GM12878 (cell line): ENCODE measurements at places on chromosomes 4 and X. TPM values are rescaled to one million over a fixed set of nuclear protein-coding genes. Genes with fewer than 3 reads are reported as not detected.

GRCh38 chrX:69158166-69158980 is 6.9 kb downstream of the PJA1 start:
- H3K36me3 ChIP-seq, result no peaks in the 10 kb centered on the region
- H3K27me3 ChIP-seq, result no peaks in the 10 kb centered on the region
- H3K27ac ChIP-seq, result no peak overlapping the region

GRCh38 chrX:18931972-18932371 is 51.9 kb downstream of the PHKA2 start:
- H3K27me3 ChIP-seq, result no peaks in the 10 kb centered on the region
- H3K36me3 ChIP-seq, result peaks cover 1% of the 10 kb centered on the region; the same call in 1 of the 2 replicates
- H3K4me1 ChIP-seq, result no peaks in the 10 kb centered on the region
- H3K4me3 ChIP-seq, result no peak overlapping the region

DNA sequence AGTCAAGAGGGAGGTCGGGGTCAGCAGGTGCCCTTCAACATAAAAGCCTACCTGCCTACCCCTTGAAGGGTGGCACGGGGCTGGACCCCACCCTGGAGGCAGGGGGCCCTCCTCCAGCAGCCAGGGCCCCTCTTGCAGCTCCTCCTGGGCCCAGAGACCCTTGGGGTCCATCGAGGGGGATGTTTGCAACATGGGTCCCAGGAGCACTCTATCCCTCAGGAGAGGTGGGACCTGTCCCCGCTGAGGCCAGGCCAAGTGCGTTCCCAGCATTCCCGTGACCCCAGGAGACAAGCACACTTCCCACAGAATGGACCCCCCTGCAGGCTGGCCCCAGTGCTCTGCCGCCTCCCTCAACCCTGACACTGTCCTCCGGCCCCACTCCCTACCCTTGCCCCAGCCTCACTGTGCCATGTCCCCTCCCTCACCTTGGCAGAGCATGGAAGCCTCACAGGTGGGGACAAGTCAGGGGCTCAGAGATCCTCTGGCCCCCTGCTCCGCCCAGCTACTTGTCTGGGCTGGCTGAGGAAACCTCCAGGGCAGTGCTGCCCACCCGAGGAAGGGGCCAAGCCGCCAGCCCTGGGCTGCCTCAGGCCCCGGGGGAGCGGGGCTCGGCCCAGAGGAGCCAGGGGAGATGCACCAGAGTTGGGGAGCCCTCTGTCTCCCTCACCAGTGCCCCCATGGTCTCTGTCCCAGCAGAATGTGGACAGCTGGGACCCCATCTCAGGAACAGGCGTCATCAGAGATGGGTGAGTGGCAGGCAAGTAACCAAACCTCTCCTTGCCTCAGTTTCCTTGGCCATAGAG is 2.2 kb downstream of the MXD4 start:
- no peaks in the 10 kb centered on the region; the same call in 1 of the 2 replicates for H3K4me1 ChIP-seq
- peak overlapping the region; percentile 88; the same call in 1 of the 2 replicates for H3K4me3 ChIP-seq
- H3K27me3 ChIP-seq, result no peaks in the 10 kb centered on the region
- peaks cover 2% of the 10 kb centered on the region; the same call in 1 of the 2 replicates for H3K36me3 ChIP-seq
- H3K27ac ChIP-seq, result no peak overlapping the region

DNA sequence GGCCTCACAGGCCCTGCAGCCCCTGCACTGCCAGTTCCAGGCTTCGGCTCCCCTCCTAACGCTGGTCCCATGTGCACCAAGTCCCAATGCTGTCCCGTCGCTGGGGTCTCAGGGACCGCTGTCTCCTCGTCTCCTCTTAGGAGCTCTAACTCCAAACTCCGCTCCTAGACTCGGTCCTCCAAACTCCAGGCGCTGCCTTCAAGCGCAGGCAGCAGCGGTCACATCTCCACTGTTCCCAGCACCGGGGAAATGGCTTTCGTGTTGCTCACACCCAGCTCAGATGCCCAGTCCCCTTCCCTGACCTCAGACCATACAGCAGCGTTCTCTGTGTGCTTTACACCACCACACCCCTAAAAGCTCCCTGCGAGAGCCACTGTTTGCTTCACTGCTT is 19.6 kb upstream of the HMX1 start:
- H3K36me3 ChIP-seq, result no peaks in the 10 kb centered on the region
- no peak overlapping the region for H3K27ac ChIP-seq
- H3K27me3 ChIP-seq, result 0 out of 2 replicates have a peak, but pooled peaks cover 4% of the 10 kb centered on the region
- DNase-seq, result no peak
- no peaks in the 10 kb centered on the region for H3K4me1 ChIP-seq

GRCh38 chr4:22870847-22871449 is 178.2 kb downstream of the GBA3 start:
- no peaks in the 10 kb centered on the region for H3K4me1 ChIP-seq
- H3K4me3 ChIP-seq, result no peak overlapping the region

Gene NAP1L2
- total RNA-seq, result 3.6 and 3.9 TPM in 2 replicates

GRCh38 chrX:155071694-155072280 is 479 bp downstream of the BRCC3 start:
- no peaks in the 10 kb centered on the region for H3K4me1 ChIP-seq
- H3K27ac ChIP-seq, result peak overlapping the region; percentile 73
- H3K36me3 ChIP-seq, result no peaks in the 10 kb centered on the region; the same call in 1 of the 2 replicates
- H3K27me3 ChIP-seq, result no peaks in the 10 kb centered on the region
- DNase-seq, result no peak
- peak overlapping the region; percentile 83 for H3K4me3 ChIP-seq

DNA sequence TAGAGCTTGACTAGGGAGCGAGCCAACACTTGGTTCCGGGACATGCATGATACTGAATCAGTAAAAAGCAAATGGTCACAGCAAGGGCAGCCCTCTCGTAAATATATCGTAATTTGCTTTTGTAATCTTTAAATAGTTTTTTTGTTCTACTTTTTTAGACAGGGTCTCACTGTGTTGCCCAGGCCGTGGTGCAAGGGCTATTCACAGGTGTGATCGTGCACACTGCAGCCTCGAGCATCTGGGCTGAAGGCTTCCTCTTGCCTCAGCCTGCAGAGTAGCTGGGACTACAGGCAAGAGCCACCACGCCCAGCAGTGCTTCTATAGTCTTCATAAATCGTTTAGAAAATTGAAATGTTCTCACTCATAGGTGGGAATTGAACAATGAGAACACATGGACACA is 309.7 kb downstream of the TENM3 start:
- H3K27me3 ChIP-seq, result no peaks in the 10 kb centered on the region
- no peaks in the 10 kb centered on the region for H3K36me3 ChIP-seq
- H3K27ac ChIP-seq, result no peak overlapping the region
- H3K4me3 ChIP-seq, result no peak overlapping the region
- no peaks in the 10 kb centered on the region for H3K4me1 ChIP-seq

DNA sequence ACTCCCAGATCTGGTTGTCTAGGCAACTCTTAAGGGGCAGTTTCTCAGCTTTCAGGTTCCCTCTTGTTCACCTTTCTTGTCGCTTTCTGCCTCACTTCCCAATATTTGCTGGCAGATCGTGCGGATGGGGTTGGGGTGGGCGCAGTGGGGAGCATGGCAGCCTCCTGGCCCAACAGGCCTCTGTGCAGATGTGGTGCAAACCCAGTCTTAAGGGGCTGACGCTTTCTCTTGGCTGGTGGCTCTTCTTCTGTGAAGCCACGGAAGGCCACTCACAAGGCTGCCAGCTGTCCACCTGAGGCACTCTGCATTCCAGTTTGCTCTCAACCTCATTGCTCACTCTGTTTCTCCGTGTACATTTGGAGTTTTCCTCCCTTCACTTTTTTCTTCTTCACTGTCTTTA is 61.7 kb downstream of the NBDY start:
- no peak overlapping the region for H3K27ac ChIP-seq
- H3K4me3 ChIP-seq, result no peak overlapping the region
- H3K27me3 ChIP-seq, result no peaks in the 10 kb centered on the region
- DNase-seq, result no peak

DNA sequence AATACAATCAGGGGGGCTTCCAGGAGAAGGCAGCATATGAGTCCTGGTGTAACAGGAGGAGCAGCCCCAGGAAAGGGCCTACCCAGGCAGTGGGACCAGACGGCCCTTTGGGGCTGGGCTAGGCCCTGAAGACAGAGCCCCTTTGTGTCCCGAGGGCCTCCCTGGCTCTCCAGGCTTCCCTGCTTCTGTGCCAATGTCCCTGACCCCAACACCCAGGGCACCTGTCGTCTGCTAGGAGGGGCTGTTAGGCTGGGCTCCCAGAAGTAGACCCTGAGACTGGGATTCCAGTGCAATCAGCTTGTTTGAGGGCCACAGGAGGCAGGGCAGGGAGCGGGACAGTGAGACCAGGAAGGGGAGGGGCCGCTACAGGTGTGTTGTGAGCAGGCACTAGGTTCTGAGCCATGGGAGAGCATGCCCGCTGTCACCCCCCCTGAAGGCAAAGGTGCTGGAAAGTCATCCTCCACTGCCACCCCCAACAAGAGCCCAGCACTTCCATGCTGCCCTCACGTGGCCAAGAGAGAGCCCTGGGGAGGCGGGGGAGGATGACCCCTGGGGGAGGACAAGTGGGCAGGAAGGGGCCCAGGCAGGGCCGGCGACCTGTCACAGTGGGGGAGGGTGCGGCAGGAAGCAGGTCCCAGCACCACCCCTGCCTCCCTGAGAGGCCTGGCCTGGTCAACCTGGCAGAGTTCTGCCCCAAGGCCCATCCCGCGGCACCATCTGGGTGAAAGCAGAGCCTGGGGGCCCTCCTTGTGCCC is 64.8 kb downstream of the ADRA2C start:
- no peaks in the 10 kb centered on the region for H3K4me1 ChIP-seq
- no peaks in the 10 kb centered on the region for H3K27me3 ChIP-seq
- H3K27ac ChIP-seq, result no peak overlapping the region
- no peaks in the 10 kb centered on the region for H3K36me3 ChIP-seq

DNA sequence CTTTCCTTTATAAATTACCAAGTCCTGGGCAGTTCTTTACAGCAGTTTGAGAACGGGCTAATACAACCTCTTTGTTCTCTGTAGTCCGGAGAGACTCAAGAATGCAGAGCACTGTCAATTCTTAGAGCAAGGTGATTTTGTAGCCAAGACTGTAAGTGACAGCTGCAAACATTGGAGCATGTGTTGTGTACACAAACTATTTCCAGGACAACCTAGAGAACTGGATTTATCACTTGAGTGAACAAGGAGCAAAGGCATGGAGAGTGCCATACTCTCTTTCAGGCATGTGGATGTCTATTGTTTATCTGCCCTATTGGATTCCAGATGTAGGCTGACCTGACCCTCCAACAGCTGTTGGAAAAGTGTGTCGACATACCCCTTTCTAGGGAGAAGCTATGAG is 153.9 kb downstream of the SPANXN3 start:
- no peaks in the 10 kb centered on the region for H3K4me1 ChIP-seq
- no peak for DNase-seq
- no peak overlapping the region for H3K4me3 ChIP-seq

DNA sequence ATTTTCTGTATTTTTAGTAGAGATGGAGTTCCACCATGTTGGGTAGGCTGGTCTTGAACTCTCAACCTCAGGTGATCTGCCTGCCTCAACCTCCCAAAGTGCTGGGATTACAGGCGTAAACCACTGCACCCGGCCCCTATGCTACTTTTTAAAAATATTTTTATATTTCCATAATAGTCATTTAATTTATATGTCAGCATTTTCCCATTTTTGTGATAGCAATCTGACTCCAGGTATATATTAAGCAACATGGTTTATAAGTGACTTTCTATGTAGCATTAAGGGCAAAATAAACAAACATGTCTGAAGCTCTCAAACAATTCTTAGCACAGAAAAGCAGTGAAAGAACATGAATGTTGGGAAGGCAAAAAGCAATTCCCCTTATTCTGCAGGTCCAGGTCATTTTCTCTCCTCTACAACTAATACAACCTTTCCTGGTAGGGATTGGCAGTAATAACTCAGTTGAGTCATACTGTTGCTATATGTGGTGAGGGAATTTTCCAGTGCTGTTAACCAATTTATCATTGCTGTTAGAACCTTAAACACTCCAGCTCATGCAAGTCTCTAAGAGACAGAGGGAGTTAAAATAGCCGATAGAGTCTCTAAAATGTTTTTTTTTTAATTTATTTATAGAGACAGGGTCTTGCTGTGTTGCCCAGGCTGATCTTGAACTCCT is 24.0 kb downstream of the SMIM14 start:
- no peaks in the 10 kb centered on the region; the same call in 1 of the 2 replicates for H3K36me3 ChIP-seq
- peak overlapping the region; percentile 91 for H3K27ac ChIP-seq
- peaks cover 59% of the 10 kb centered on the region for H3K4me1 ChIP-seq
- H3K27me3 ChIP-seq, result no peaks in the 10 kb centered on the region

- H3K4me1 ChIP-seq, result peaks cover 13% of the 10 kb centered on the region
- no peaks in the 10 kb centered on the region for H3K27me3 ChIP-seq
- H3K36me3 ChIP-seq, result no peaks in the 10 kb centered on the region
- peak; percentile 89 for DNase-seq
Measured at GRCh38 chr4:145299380-145300076, 119.1 kb upstream of the OTUD4 start.

Gene GPM6B
- 0.21 TPM in 1 of 2 replicates, not detected in the other for total RNA-seq

GRCh38 chr4:186798951-186799659 is 75.4 kb upstream of the FAT1 start:
- H3K27me3 ChIP-seq, result no peaks in the 10 kb centered on the region
- no peak overlapping the region for H3K27ac ChIP-seq
- no peaks in the 10 kb centered on the region for H3K4me1 ChIP-seq
- H3K36me3 ChIP-seq, result no peaks in the 10 kb centered on the region
- no peak overlapping the region for H3K4me3 ChIP-seq
- DNase-seq, result no peak

GRCh38 chr4:112082954-112083586 is 62.2 kb upstream of the FAM241A start:
- H3K27ac ChIP-seq, result no peak overlapping the region
- H3K4me3 ChIP-seq, result no peak overlapping the region
- DNase-seq, result no peak
- 0 out of 2 replicates have a peak, but pooled peaks cover 4% of the 10 kb centered on the region for H3K4me1 ChIP-seq
- H3K27me3 ChIP-seq, result no peaks in the 10 kb centered on the region

DNA sequence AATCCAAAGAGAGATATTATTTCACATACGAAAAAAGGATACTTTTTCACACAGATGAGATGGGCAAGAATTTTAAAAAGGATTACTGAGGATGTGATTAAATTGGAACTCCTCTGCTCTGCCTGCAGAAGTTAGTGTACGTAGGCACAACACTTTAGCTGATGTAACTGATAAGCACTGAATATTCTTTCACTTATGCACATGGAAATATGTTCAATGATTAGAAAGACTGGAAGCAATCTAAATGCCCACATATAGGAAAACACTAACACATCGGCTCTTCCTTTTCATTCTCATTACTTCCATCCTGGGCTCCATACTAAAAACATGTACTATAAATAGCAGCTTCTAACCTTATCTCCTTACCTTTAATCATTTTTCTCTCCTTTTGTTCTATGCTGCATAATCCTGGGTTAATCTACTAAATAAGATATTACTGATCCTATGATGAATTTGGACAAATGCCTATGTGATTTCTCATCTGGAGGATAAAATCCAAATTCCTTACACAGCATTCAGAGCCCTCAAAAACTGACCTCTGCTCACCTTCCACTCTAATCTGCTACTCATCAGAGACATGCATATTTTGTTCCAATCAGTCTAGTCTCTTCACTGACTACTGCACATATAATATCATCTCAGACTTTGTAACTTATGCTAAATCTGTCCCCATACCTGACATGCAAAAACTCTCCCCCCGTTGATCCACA is 197.8 kb downstream of the PDGFC start:
- no peak for DNase-seq
- no peaks in the 10 kb centered on the region for H3K4me1 ChIP-seq
- H3K4me3 ChIP-seq, result no peak overlapping the region
- H3K36me3 ChIP-seq, result no peaks in the 10 kb centered on the region
